ENCODE measurements at places on chromosomes 4 and X.

DNA sequence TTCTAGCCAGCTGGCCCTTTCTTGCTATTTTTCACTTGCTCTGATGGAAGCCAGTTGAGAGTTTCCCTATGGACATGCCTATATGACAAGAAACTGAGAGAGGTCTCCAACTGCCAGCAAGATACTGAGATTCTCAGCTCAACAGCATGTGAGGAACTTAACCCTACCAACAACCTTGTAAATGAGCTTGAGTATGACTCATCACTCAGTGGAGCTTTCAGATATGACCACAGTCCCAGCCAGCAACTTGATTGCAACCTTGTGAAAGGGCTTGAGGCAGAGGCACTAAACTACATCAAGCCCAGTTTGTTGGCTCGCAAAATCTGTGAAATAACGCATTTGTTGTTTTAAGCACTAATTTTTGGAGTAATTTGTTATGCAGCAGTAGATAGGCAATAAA lies 175.8 kb downstream of the COMMD8 start:
- no peaks in the 10 kb centered on the region for H3K36me3 ChIP-seq
- no peak overlapping the region for H3K4me3 ChIP-seq
- H3K4me1 ChIP-seq, result no peaks in the 10 kb centered on the region
- DNase-seq, result no peak
- H3K27me3 ChIP-seq, result peaks cover 3% of the 10 kb centered on the region

GRCh38 chr4:189202869-189203271 lies 737.8 kb upstream of the FRG1 start:
- no peaks in the 10 kb centered on the region for H3K27me3 ChIP-seq
- H3K4me1 ChIP-seq, result peaks cover 4% of the 10 kb centered on the region
- no peaks in the 10 kb centered on the region for H3K36me3 ChIP-seq
- H3K27ac ChIP-seq, result no peak overlapping the region
- DNase-seq, result no peak
- no peak overlapping the region for H3K4me3 ChIP-seq

GRCh38 chr4:58688568-58688967 lies 1578.4 kb upstream of the IGFBP7 start:
- H3K36me3 ChIP-seq, result no peaks in the 10 kb centered on the region
- no peak overlapping the region for H3K27ac ChIP-seq
- H3K4me1 ChIP-seq, result no peaks in the 10 kb centered on the region
- DNase-seq, result no peak
- no peaks in the 10 kb centered on the region for H3K27me3 ChIP-seq
- no peak overlapping the region for H3K4me3 ChIP-seq

- no peaks in the 10 kb centered on the region for H3K27me3 ChIP-seq
- H3K27ac ChIP-seq, result no peak overlapping the region
- no peaks in the 10 kb centered on the region for H3K36me3 ChIP-seq
- H3K4me3 ChIP-seq, result no peak overlapping the region
- no peak for DNase-seq
- H3K4me1 ChIP-seq, result no peaks in the 10 kb centered on the region
Observed at GRCh38 chr4:116070283-116070682, 956.9 kb upstream of the NDST4 start.

GRCh38 chr4:54224996-54225597 lies 4.0 kb upstream of the PDGFRA start:
- peaks cover 41% of the 10 kb centered on the region for H3K4me1 ChIP-seq
- no peaks in the 10 kb centered on the region for H3K36me3 ChIP-seq
- H3K27ac ChIP-seq, result no peak overlapping the region
- peak overlapping the region; percentile 43 for H3K4me3 ChIP-seq
- peaks cover 90% of the 10 kb centered on the region for H3K27me3 ChIP-seq

- H3K27ac ChIP-seq, result no peak overlapping the region
- no peak overlapping the region for H3K4me3 ChIP-seq
- no peaks in the 10 kb centered on the region for H3K4me1 ChIP-seq
- no peaks in the 10 kb centered on the region for H3K27me3 ChIP-seq
Observed at GRCh38 chr4:62622089-62622488, 1422.0 kb downstream of the ADGRL3 start.

DNA sequence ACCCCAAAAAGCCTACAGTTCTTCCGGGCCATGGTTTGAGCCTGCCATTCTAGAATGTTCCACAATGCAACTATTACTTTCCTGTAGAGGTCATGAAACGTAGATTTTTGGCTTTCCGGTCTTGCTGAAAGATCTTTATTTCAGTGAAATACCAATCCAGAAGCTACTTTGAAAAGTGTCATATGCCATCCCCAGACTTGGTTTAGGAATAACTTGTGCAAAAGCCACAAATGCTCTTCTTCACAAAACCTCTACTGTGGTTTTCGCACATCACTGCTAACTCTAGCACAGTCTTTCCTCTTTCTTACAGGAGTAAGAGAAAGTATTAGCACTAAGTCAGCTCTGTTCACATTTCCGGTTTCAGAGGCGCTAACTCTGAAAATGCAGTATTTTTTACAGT lies 12.7 kb upstream of the CD40LG start:
- H3K4me1 ChIP-seq, result peaks cover 82% of the 10 kb centered on the region
- H3K4me3 ChIP-seq, result peak overlapping the region; percentile 70
- no peak for DNase-seq
- H3K36me3 ChIP-seq, result no peaks in the 10 kb centered on the region
- H3K27ac ChIP-seq, result peak overlapping the region; percentile 39

DNA sequence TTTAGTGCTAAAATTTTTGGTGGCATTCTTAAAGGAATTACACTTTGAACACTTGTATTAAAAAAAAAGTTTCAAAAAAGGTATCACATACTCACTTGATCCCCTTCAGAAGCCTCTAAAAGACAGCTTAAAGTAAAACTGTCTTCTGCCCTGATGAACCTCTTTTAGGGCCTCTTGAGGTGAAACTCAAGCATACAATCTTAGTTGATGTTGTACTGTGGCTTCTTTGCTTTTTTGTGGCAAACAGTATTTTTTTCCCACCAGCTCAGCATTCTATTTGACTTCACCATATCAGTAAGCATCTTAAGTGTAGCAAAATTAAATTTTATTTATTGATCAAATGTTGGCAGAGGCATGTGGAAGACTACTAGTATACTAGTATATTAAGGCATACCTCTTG lies 13.7 kb downstream of the SEC24B start:
- no peak overlapping the region for H3K27ac ChIP-seq
- H3K4me1 ChIP-seq, result peaks cover 72% of the 10 kb centered on the region
- DNase-seq, result no peak

DNA sequence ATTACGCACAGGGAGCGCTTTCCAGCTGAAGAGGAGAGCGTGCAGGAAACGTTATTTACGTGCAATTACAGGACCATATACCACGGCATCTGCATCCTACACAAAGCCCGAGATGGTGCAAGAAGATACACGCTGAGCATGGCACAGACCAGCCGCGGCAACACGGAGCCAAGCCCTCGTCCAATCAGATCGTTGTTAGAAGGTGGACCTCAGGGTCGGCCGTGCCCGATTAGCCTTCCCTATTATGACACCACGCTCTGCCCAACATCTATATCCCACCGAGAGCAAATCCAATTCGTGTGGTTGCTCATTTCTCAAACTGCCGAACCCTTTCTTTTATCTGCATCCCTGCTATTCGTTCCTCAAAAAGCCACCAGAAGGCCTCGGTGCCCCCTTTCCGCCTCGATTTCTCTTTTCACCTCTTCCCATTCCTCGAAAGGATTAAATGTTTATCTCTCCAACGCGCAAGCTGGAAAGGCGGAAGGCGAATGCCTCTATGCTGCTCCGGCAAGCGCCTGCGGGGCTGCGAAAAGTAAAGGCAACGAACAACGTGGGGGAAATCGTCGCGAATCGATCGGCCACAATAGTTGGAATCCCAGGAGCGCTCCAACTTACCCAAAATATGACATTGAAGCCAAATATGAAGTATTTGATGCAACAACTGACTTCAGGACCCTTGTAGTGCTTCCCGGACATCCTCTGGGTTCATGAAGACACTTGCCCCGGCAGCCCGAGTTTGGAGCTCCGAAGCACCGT lies 702 bp downstream of the TSPAN5 start:
- no peaks in the 10 kb centered on the region for H3K36me3 ChIP-seq
- DNase-seq, result peak; percentile 63
- peaks cover 79% of the 10 kb centered on the region for H3K4me1 ChIP-seq
- no peaks in the 10 kb centered on the region for H3K27me3 ChIP-seq
- H3K4me3 ChIP-seq, result peak overlapping the region; percentile 95

All from naive thymus-derived CD8-positive, alpha-beta T cell (primary cell).